SK-N-MC (cell line): ENCODE measurements at places on chromosomes 4 and X.

DNA sequence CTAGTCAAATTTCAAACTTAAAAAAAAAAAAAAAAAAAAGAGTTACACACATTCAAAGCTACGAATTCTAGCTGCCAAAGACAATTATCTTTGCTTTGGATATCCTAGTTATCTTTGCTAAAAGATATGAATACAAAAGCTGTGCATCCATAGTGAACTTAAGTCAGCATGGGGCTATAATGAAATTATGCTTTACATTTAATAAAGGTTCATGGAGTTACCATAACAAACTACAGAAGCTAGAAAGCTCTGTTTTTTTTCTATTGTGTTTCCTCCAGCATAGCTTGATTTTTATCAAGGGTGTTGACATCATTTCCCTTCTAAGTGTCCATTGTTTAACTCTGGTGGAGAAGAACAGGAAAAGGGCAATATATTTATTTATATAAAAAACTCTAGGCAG is 234.1 kb downstream of the ANKRD50 start:
- no peak for DNase-seq

- DNase-seq = no peak
Measured at GRCh38 chr4:30667919-30668318, 52.2 kb upstream of the PCDH7 start.

DNA sequence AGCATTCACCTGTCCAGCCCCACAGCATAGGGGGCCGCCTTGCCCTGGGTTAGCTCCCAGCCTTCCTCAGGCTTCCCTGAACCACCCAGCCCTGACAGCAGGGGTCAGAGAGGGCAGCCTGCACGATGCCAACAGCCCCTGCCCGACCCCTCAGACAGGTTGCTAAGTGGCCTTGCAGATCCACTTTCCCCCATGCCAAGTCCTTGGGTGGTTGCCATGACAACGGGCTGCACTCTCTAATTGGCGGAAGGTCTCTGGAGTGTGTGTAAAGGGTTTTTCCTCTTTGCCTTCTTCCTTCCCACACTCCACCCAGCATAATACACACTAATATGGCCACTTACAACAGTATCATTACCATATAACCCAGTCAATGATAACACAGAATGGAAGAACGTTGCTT is 99.6 kb upstream of the AFAP1 start:
- no peak for DNase-seq

DNA sequence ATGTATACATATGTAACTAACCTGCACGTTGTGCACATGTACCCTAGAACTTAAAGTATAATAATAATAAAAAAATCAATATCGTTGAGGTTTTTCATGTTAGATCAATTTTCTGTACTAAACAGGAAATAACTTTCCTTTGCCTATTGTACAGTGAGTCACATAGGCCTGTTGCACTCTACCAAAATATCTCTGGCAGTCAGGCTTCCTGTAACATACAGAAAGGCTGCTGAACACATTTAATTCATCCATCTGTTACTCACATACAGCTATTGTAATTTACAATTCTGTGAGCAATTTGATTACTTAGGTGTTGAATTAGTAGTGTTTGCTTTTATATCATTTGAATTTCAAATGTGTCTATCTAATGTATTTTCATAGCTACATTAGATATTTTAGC is 427.8 kb downstream of the TMA16 start:
- DNase-seq = no peak

- DNase-seq = no peak
Measured at GRCh38 chrX:3388457-3388856, 42.0 kb upstream of the MXRA5 start.

GRCh38 chr4:105710678-105711077 is 2.1 kb downstream of the GSTCD start:
- DNase-seq = no peak

GRCh38 chr4:61528595-61528994 is 328.5 kb downstream of the ADGRL3 start:
- no peak for DNase-seq
